ENCODE measurements at places on chromosomes 1 and 21.

DNA sequence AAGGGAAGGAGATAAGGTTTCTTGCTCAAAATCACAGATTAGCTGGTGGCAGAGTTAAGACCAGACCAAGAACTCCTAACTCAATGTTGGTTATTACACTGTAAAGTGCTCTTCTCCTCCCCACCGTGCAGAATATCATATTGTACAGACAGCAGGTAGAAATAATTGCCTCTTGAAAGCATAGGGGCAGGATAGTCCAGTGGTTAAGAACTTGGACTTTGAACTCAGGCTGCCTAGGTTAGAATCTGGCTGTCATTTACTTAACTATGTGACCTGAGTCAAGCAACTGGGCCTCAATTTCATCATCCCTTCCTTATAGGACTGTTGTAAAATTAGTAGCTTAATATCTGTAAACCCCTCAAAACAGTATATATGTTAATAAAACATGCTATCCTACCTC lies 114.9 kb upstream of the HIVEP3 start:
- DNase-seq: no peak

DNA sequence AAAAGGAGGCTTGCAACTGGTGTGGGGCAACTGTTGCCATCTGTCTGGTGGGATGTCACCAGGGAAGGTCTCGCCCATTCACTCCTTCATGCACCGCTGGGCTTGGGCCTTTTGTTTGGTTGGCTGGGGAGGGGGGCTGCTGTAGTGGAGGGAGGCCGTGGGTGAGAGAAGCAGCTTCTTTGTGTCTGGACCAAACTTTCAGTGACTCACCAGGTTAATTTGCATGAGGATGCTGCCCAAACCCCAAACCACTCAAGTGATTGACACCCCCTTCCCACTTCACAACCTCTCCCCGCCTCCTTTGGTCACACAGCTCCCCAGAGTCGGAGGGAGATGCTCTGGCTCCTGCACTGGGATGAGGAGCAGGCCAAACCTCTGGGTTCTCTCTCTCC lies 19.7 kb downstream of the BTG2 start:
- DNase-seq: no peak

GRCh38 chr1:78591971-78592370 lies 28.3 kb upstream of the IFI44L start:
- DNase-seq: no peak

- no peak for DNase-seq
Measured at GRCh38 chr21:42189860-42190485, 29.0 kb upstream of the ABCG1 start.

DNA sequence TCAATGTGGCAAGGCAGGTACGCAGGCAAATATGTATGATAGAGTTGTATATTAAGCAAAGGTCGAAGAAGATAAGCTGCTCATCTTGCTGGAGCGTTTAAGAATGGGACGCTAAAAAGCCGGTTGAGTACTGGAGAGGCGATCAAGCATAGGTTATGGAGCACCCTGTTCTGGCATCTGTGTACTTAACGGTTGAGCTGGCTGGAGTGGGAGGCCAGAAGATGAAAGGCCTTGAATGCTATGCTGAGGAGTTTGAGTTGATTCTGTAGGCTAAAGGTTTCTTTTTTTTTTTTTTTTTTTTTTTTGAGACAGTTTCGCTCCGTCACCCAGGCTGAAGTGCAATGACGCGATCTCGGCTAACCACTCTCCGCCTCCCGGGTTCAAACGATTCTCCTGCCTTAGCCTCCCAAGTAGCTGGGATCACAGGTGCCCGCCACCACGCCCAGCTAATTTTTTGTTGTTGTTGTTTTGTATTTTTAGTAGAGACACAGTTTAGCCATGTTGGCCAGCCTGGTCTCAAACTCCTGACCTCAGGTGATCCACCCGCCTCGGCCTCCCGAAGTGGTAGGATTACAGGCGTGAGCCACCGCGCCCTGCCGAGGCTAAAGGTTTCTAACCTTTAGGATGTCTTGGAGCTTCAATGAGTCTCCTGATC lies 850 bp upstream of the KHDC4 start:
- DNase-seq: no peak

DNA sequence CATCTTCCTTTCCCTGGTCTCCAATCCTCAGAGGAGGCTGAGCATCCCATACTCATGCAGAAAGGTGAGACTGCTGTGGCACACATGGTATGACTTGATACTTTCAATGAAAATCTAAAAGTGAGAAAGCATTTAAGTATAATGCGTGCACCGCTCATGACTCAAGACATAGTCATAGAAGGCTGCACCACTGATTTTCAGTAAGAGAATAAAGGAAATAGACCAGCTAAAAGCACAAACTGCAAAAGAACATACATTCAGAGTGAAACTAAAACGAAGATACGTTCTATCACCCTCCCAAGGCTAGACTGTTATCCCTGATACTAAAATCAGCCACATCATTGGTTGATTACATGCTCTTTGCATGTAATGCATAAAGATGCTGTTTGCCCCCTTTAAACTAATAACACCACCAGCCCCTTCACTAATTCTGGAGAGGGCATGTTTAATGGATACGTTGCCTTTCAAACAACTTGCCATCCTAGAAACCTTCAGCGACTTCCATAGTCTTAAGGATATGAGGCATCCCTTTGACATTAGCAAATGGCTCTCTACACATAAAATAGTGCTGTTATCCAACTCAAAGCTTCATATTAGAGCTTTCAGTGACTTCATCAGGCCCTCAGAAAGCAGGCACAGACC lies 2.1 kb downstream of the PLD5 start:
- no peak for DNase-seq

- DNase-seq: no peak
Measured at GRCh38 chr1:38194472-38194871, 147.9 kb upstream of the POU3F1 start.

DNA sequence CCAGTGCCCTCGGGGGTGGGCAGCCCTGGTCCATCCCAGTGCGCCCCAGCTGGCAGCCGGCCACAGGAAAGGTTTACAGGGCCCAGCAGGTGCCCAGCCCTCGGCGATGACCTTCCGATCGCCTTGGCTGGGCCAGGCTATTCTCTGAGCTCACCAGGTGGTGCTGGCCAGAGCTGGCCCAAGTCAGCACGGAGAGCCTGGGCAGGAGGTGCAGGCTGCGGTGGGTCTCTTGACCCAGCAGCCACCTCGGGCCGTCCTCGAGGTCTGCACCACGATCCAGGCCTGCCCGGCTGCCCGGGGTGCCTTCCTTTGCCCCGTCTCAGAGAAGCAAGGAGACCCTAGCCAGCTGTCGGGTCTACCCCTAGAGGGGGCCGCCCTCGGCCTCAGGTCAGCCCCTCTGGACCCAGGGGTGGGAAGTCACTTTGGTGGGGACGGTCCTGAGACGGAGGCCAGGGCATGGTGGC lies 370 bp downstream of the PERM1 start:
- DNase-seq: no peak

Data from fibroblast of skin of left biceps (primary cell).